ENCODE measurements at places on chromosomes 16 and 17.

- no peak for DNase-seq
These were observed 77.9 kb downstream of the KSR1 start for GRCh38 chr17:27533874-27534815.

GRCh38 chr17:77798031-77798430, 160.5 kb upstream of the TNRC6C start:
- no peak for DNase-seq

- no peak for DNase-seq
These were observed 2.4 kb downstream of the SLC16A3 start for GRCh38 chr17:82231312-82231561.

- no peak for DNase-seq
These were observed 17.4 kb upstream of the MAP3K14 start for GRCh38 chr17:45334231-45334630.

DNA sequence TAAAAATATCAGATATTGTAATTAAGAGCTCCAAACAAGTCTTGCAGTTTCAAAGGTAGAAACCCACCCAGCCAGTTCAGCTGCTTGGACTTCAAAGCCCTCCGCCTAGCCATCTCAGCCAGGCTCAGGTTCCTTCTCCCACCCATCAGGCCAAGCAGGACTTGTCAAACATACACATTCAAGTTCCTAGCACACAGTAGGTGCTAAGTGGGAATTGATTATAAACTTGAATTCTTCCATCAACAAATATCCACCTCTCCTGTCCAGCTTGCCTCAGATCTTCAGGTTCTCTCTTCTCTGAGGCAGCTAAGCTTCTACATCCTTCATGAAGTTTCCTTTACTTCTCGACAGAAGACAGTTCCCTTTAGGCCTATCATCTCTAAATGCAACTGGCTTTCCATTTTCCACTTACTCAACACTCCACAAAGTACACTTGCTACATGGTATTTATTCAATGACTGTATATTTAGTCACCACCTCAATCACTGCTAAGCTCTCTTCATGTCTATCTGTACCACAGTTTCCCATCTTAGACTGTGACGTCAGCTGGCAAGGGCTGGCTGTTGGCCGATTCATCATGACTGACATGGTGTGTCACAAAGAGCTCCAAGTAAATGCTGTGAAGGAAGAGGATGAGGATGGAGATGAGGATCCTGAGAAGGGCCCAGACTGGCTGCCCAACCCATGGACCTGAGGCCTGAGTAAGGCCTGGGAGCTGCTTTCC, 13.3 kb upstream of the COG7 start:
- DNase-seq: peak; percentile 44

DNA sequence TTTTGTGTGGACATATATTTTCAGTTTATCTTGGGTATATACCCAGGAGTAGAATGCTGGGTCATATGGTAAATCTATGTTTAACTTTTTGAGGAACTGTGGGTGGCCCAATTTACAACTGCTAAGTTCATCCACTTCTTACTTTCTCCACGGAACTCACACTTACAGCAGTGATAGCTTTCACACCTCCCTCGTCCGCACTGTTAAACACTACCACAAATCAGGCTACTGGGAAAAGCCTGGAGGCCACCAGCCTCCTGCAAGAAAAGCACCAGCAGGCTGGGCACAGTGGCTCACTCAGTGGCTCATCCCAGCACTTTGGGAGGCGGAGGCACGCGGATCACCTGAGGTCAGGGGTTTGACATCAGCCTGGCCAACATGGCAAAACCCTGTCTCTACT, 14.7 kb upstream of the ZG16 start:
- DNase-seq: no peak

GRCh38 chr16:66478733-66479511, 51.8 kb downstream of the BEAN1 start:
- peak; percentile 76 for DNase-seq

- no peak for DNase-seq
These were observed 12.2 kb downstream of the BANP start for GRCh38 chr16:87963400-87963799.

DNA sequence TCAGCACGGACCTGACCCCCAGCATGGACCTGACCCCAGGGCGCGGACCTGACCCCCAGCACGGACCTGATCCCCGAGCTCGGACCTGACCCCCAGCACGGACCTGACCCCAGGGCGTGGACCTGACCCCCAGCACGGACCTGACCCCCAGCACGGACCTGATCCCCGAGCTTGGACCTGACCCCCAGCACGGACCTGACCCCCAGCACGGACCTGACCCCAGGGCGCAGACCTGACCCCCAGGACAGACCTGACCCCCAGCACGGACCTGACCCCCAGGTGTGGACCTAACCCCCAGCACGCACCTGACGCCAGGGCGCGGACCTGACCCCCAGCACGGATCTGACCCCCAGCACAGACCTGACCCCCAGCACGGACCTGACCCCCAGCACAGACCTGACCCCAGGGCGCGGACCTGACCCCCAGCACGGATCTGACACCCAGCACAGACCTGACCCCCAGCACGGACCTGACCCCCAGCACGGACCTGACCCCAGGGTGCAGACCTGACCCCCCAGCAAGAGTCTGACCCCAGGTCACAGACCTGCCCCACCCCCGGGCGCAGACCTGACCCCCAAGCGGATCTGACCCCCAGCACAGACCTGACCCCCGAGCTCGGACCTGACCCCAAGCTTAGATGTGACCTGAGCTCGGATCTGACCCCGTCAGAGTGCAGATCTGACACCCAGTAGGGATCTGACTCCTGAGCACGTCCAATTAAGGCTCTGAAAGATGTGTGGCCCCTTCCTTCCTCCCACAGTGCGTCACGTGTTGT, 98.7 kb downstream of the C16orf95 start:
- no peak for DNase-seq

GRCh38 chr17:28763804-28764266, 20.0 kb downstream of the TRAF4 start:
- DNase-seq: peak; percentile 78

DNA sequence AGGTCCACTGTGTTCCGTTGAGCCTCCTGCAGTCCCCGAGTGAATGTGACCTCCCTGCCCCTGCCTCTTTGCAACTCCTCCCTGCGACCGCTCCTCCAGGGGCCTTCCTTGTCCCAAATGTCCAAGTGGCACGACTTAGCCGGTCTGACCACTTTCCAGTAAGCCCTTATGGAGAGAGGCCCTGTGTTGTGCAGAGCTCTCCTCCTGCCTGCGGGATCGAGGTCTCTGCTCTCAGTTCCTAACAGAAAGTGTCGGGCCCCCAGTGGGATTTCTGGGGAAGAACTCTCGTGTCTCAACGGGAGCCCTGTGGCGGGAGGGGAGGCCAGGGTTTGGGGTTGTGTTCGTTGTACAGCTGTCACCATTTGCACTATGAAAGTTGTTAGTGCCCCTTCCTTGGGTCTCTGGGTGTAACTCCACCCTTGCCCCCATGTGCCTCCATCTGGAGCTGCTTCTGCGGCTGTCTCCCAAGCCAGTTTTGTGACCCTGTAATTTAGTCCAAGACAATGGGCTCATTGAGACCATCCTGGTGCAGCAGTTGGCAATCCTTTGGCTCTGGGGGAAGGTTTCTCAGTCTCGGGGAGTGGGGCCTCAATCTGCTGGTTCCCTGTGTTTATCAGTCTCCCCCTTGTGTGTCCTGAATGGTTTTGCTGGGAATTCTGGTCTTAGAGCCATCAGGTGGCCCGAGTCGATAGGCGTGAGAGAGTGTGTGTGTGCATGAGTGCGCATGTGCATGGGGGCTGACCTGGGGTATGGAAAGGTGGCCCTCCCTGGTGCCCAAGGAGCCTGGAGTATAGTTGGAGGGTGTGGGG, 234.5 kb downstream of the SEC14L1 start:
- no peak for DNase-seq

- no peak for DNase-seq
These were observed 1.8 kb upstream of the RARA start for GRCh38 chr17:40307001-40307730.

DNA sequence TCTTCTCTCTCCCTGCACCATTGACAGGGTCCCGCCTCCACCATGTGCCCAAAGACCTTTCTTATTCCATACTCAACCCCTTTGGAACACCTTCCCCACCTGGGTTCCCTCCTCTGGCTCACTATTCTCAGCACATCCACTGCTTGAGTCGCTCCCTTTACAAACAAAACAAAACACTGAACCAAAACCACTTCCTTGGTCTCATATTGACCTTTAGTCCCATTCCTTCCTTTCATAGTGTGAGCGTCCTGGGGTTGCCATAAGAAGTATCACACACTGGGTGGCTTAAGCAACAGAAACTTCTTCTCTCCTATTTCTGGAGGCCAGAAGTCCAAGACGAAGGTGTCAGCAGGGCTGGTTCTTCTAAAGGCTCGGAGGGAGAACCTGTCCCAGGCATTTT, 6.1 kb upstream of the TNRC6C start:
- no peak for DNase-seq

DNA sequence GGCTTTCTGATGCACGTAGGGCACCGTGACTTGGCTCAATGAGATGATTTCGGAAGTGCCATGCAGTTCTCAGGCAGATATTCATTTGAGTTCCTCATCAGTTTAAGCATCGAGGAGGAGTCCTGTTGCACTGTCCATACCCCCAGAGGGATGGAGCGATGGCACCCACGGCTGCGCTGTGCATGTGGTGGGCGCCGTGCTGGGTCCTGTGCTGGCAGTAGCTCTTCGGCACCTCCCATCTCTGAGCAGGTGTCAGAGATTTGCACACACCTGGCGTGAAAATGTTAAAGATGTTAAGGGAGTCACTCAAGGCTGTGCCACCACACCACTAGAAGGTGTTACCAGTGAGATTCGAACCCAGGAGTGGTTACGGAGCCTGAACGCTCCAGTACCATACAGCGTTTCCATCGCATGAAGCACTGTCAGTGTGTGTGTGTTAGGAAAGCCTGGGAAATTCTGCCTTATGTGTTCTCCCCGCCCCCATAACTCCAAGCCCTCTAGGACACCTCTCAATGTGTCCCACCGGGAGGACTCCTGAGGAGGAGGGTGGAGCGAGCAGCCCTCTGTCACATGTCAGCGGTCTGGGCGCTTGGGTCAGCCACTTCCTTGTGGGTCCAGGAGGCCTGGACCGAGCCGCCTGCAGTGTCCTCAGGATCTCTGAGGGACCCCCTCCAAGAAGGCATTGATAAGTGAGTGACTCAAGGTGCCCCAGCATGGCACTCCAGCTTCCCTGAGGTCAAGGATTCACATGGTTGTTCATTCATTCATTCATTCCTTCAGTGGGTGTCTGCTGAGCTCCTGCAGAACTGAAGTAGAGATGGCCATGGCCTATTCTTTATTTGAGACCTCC, 3.8 kb downstream of the MRC2 start:
- DNase-seq: no peak

GRCh38 chr16:12468552-12468951, 335.1 kb downstream of the CPPED1 start:
- no peak for DNase-seq

GRCh38 chr17:67982034-67982640, 14.1 kb downstream of the C17orf58 start:
- DNase-seq: no peak

DNA sequence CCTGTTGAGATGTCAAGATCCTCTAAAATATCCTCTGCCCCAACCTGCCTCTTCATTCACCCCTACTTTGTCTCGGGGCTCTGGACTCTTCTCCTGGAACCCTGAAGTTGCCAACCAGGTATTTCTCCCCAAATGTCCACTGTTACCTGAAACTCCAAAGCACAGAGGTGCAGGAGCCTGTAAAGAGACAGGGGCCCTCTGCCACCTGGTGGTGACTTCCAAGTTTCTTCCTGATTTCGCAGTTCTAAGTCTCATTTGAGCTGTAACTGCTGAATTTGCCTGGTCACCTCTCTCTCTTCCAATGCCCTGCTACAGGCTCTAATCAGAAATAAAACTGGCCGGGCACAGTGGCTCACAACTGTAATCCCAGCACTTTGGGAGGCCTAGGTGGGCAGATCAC, 77.1 kb upstream of the RCVRN start:
- peak; percentile 53 for DNase-seq

GRCh38 chr17:420479-421175, 68.0 kb upstream of the RPH3AL start:
- DNase-seq: no peak

GRCh38 chr16:24955975-24956731, 59.0 kb downstream of the ARHGAP17 start:
- no peak for DNase-seq

DNA sequence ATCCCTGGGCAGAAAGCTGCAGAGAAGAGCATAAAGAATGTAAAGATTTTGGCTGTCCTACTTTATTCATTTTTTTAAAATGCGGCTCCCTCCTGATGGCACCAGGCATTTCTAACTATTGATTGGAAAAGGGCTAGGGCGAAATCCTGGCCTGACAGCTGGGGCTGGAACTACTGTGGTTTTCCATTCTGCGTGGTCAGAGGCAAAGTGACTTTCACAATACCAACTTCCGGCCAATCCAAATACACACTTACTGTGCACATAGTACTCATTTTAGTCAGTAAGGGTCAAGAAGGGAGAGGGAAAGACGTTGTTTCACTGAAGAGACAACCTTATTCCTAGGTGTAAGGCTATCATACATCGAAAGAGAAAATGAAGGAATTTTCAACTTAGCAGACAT, 113.8 kb upstream of the PMFBP1 start:
- no peak for DNase-seq

GRCh38 chr17:71625330-71625729, 495.5 kb upstream of the SOX9 start:
- no peak for DNase-seq

- DNase-seq: no peak
These were observed 9.2 kb downstream of the C17orf67 start for GRCh38 chr17:56824503-56824902.

GRCh38 chr17:66415366-66416206, 113.2 kb downstream of the PRKCA start:
- no peak for DNase-seq

GRCh38 chr16:24309258-24310142, 53.4 kb downstream of the CACNG3 start:
- no peak for DNase-seq

- DNase-seq: peak; percentile 91
These were observed 11.4 kb upstream of the TCAP start for GRCh38 chr17:39653662-39654331.

Data from A549 (cell line).